ENCODE measurements at places on chromosomes 16 and 17. TPM values are rescaled to one million over a fixed set of nuclear protein-coding genes. Genes with fewer than 3 reads are reported as not detected.

GRCh38 chr17:67594115-67594880 is 123.4 kb upstream of the NOL11 start:
- DNase-seq, result no peak

Gene CCL13
- total RNA-seq, result 29.0 TPM

DNA sequence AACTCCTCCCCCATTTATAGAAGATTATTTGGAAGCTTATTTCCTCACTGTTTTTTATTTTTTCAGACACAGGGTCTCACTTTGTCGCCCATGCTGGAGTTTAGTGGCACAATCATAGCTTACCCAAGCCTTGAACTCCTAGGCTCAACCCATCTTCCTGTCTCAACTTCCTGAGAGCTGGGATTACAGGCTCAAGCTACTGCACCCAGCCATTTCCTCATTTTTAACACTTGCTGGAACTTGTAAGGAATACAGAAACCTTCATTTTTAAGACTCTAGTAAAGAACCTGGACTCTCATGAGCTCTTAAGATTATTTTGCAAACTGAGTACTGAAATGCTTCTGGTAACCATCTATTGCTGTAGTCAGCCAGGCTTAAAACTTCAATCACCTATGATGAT is 29.9 kb downstream of the KANSL1 start:
- no peak for DNase-seq

- DNase-seq, result no peak
Measured at GRCh38 chr17:9219631-9220397, 198.5 kb downstream of the NTN1 start.

Gene TEKT3
- total RNA-seq, result 1.8 TPM

GRCh38 chr17:40992666-40993065 is 1.3 kb downstream of the KRTAP3-3 start:
- DNase-seq, result no peak

DNA sequence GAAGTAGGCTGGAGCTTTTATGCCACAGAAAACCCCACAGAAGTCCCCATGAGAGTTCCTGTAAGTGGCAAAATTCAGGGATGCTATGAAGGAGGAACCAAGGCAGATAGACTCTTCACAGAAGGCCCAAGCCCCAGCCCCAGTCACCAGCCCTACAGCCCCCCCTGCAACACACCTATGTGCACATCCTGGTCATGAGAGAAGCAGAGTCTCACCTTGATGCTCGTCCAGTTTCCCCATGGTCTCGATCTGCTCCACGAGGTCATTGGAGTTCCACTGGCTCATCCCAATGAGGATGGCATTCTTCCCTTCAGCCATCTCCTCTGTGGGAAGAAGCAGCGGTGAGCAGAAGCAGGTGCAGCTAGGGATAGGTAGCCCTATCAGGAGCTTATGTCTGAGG is 31.2 kb downstream of the PITPNM3 start:
- no peak for DNase-seq

DNA sequence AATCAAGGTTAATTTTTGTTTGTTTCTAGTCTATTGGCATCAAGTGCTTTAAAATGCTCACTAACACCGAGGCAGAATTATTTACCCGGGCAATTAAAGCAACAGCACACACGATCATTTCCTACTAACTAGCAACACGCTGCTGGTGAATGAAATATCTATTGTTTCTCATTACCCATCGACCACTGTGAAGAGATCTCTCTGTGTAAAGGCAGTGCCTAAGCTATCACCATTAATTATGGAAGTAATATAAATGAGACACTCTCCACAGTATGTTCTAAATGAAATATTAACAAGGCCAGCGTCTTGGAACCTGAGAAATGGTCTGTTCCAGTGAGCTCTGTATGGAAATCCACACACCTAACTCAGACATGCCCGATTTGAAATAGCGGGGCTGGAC is 397.6 kb downstream of the MAF start:
- no peak for DNase-seq

Measured in left lung (tissue), 14 donors.